ENCODE measurements at places on chromosomes 5 and 9.

- DNase-seq, result no peak
Observed at GRCh38 chr5:140420665-140421361, 19.2 kb downstream of the ANKHD1 start.

DNA sequence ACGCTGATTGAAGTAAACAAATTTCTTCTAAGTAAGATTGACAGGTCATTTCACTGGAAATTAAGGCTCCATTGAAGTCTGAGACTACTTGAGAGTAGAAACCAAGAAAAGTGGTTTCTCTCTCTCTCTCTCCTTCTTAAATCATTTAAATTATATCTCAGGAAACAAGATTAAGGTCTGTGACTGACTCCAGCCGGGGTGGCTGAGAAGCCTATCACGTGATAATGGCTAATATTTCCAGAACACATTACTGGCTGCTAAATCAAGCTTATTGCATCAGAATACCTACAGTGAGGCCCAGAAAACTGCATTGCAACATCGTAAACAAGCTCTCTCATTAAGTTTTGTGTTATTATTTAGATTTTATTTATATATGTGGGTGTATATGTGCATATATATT, 88.4 kb downstream of the PTCD2 start:
- no peak for DNase-seq

DNA sequence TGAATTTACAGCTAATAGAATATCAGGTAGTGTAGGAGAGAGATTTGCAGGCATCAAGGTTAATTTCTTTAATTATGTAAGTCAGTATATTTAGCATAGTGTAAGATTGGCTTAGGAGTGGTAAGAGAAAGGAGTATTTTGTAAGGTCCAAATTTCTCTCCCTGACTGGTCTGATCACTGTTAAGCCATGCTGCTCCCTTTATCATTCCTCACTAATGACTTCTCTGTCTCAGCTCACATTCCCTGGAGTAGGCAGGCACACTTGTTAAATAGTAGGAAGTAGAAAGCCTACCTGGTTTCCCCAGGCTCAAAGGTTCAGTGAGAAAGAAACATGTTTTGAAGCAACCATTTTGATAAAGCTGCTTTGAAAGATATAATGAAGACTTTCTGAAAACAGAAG, 90.7 kb downstream of the SMIM15 start:
- no peak for DNase-seq

GRCh38 chr5:72692231-72692637, 124.2 kb upstream of the TNPO1 start:
- no peak for DNase-seq

- no peak for DNase-seq
Observed at GRCh38 chr5:82425591-82425990, 147.4 kb upstream of the RPS23 start.

DNA sequence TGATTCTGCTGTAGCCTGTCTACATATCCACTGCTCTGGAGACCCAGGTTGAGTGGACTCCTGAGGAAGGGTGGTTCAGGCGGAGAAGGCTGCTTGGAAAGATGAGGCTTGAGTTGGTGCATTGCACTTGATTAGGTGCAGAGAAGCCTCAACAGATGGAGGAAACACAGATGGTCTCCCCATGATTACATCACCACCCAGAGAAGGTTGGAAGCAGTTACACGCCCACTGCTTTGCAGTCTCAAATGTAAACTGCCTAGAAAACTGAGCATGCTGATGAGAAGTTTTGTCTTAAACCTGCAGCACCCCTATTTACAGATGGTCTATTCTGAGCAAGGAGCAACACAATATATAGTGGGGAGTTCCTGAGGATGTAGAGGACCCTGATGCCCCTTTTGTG, 266.6 kb downstream of the PIK3R1 start:
- DNase-seq, result no peak

GRCh38 chr5:15203376-15203775, 296.6 kb upstream of the FBXL7 start:
- DNase-seq, result no peak

DNA sequence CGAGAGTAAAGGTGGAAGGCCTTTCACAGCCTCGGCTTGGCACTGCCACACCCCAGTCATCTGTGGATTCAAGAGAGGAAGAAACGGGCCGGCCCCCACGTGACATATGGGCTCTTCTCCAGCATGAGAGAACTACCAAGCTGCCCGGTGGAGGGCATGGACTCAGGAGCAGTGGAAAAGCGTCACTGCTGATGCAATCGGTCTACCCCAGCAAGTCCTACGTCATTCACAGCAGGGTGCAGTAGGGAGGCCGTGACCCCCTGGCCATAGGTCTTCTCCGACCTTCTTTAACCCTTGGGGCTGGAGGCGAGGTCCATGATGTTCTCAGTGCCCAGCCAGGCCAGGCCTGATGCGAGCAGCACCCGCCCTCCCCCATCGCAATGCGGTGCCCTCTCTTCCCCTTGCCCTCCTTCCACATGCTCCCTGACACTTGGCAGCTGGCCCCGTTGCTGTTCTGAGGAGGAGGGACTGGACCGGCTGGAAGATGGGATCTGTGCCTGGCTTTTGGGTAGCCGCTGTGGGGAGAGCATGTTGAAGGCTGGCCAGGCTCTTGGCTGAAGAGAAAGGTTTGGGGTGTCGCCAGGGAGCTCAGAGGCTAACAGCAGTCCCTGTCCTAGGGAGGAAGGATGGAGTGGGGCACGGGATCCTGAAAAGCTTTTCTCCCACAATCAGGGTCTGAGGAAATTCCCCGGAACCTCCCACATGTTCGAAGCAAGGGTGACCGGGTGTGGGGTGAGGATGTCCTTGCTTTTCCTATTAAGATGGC, 89.8 kb downstream of the LIFR start:
- DNase-seq, result no peak

DNA sequence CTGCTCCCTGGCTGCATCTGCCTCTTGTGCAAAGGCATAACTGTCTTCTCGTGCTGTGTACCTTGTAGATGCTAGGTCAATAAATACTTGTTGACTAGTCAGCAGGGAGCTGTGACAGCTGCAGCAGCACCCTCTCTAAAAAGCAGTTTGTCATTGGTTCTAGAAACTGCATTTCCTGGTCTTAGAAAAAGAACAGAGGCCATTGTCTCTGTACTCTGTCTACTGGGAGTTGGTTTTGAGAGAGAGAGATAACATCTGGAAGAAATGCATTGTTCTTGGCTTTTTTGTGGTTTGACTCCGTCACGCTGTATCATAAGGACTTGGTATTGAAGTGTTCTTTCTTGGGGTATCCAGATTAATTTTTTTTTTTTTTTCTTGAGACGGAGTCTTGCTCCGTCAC, 32.3 kb downstream of the SH3GLB2 start:
- DNase-seq, result no peak

- no peak for DNase-seq
Observed at GRCh38 chr5:164256351-164256750, 750.9 kb downstream of the MAT2B start.

DNA sequence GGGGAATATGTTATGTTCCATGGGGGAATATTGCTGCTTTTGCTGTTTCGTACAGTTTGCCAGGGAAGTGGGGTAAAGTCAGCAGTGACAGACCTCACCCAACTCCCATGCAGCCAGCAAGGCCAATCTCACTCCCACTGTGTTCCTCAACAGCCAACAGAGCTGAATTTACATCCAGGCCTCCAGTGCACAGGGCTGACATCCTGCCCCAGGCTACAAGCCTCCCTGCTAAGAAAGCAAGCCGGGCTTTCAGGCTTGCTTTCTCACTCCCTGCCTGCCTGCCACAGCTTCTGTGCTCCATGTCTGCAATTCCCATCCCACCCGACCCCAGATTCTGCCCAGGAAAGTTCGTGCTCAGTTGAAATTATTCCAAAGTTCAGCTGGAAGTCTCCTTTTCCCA, 25.5 kb upstream of the SNCAIP start:
- DNase-seq, result no peak

All from stimulated activated CD4-positive, alpha-beta T cell treated with anti-CD3 and anti-CD28 coated beads, Interleukin-1b, Interleukin-23, amount 100 ng/mL, for 1 hour (primary cell).